ENCODE measurements at places on chromosomes 2 and 18.
A peak's percentile ranks its signal among the peaks of the same experiment; 100 is the strongest.

DNA sequence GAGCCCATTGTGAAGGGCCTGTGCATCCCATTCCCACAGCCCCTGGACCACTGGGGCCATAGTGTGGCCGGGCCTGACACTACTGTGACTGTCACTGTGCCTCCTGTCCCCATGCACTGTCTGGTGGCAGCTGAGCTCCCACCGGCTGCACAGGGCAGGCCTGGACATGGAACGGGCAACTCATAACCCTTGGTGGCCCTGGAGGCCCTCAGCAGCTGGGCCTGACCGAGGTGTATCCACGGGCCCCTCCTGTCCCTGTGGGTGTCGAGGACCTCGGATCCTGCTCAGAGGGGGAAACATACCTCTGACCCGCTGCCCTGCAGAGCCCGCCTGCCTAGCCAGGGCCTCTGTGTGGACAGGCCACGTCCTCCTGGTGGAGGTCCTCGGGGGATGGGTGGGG, 7.8 kb upstream of the GAL3ST2 start:
- no peak for DNase-seq

GRCh38 chr18:31943878-31944816, 1.2 kb upstream of the TRAPPC8 start:
- DNase-seq = no peak

DNA sequence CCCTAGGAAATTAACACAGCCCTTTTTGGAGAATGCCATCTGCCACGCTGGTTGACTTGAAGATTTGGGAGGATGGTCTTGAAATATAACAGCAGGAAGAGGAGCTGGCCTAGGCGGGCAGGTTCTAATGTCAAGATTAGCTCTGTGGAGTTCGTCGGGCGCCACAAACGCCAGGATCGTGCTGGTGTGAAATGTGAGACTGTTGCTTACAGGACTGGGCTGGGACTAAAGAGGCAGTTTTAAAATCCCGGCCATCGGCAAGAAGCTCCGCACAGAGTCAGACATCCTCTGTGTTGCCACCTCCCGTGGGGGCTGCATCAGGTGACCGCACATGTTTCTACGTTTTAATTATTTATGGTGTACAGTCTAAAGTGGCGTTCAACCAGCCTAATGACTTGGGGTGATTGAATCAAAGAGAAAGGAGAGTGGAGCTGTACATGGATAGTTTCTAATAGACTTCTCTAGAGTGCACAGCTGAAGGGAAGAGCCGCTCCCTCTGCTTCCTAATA, 99.4 kb upstream of the BCL11A start:
- DNase-seq = no peak

DNA sequence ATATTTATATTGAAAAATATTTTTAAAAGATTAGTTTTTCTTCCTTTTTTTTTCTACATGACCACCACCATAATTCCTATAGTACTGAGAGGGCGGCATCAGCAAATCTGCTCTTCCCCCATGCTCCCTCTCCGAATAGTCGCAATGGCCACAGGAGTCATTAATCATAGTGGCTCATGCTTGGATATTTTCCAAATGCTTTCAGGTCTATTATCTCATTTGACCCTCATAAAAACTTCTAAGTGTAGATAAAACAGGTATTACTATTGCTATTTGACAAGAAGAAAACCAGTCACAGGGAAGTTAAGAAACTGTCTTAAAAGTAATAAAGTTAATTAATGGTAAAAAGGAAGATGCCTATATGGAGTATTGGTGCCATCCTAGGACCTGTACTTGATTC, 440.7 kb downstream of the CMPK2 start:
- no peak for DNase-seq

GRCh38 chr2:8252997-8253694, 428.7 kb upstream of the ID2 start:
- DNase-seq = no peak

- DNase-seq = no peak
Observed at GRCh38 chr18:70991577-70991976, 702.7 kb downstream of the SOCS6 start.

GRCh38 chr18:64208516-64208915, 59.6 kb upstream of the LINC00305 start:
- DNase-seq = no peak

- peak; percentile 95 for DNase-seq
Observed at GRCh38 chr2:169095621-169096105, 26.3 kb downstream of the DHRS9 start.

DNA sequence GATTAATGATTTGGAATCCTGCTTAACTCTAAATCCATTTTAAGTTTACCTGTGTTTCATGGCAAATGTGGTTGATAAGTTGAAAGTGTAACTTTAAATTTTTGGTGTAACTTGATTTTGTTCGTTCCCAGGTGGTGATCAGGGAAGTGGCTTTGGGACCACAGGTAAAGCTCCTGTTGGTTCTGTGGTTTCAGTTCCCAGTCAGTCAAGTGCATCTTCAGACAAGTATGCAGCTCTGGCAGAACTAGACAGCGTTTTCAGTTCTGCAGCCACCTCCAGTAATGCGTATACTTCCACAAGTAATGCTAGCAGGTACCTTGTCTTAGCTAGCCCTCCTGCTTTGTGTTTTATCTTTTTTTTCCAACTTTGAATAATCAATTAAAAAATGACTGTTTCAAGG, 62.8 kb downstream of the AGFG1 start:
- no peak for DNase-seq

DNA sequence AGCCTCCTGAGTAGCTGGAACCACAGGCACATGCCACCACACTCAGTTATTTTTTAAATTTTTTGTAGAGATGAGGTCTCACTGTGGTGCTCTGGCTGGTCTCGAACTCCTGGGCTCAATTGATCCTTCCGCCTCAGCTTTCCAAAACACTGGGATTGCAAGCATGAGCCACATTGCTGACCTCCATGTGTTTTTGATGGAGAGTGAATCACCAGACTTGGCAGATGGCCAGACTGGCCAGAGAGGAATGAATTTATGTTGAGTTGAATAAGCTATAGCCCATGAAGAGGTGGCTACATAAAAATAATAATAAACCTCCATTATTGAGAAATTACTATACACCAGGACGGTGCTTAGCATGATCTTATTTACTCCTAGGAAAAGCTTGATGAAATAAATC, 91.5 kb downstream of the MREG start:
- peak; percentile 85 for DNase-seq

DNA sequence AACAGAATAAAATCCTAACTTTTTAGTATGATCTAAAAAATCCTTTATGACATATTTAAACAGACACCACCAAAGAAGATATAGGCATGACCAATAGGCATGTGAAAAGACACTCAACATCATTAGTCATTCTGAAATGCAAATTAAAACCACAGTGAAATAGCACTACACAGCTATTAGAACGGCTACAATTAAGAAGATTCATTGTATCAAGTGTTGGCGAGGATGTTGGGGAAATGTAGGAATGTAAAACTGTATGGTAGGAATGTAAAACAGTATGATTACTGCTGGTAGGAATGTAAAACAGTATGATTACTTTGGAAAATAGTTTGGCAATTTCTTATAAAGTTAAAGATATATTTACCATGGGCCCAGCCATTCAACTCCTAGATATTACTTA, 253.3 kb upstream of the TCF4 start:
- DNase-seq = no peak

- DNase-seq = peak; percentile 90
Observed at GRCh38 chr2:232937278-232937906, 67.3 kb downstream of the SNORC start.

DNA sequence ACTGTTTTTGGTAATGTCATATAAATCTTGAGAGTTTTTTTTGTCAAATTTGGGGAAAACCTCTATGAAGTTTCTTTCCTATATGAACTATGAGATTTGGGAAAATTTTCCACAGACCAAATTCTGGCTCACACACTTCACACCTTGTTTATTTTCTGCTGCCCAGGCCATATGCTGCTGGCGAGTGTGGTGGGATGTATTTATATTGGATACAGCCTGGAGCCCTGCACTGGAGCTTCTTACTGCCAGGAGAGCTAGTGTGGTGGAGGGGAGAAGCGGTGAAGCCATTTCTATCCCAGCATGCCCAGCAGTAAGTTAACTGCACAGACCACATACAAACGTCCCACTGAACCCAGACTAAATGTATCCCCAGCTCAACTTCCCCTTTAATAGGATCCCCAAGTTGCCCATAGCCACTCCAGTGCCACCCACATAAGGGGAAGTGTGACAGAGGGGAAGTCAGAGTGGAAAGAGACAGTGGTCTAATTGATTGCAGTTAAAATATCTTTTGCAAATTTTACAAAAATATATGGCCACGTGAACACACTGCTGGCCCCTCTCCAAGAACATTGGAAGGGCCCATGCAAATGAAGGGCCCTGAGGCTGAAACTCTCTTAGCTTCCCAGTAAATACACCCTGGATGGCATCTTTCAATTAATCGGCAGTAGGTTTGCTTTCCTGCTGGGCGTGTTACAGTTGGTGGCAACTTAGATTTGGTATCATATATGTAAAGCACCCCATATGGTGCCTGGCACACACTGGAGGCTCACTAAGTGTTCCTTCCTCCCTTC, 146.6 kb upstream of the ITGA6 start:
- no peak for DNase-seq

GRCh38 chr2:240426845-240427721, 8.4 kb upstream of the GPC1 start:
- peak; percentile 56 for DNase-seq

DNA sequence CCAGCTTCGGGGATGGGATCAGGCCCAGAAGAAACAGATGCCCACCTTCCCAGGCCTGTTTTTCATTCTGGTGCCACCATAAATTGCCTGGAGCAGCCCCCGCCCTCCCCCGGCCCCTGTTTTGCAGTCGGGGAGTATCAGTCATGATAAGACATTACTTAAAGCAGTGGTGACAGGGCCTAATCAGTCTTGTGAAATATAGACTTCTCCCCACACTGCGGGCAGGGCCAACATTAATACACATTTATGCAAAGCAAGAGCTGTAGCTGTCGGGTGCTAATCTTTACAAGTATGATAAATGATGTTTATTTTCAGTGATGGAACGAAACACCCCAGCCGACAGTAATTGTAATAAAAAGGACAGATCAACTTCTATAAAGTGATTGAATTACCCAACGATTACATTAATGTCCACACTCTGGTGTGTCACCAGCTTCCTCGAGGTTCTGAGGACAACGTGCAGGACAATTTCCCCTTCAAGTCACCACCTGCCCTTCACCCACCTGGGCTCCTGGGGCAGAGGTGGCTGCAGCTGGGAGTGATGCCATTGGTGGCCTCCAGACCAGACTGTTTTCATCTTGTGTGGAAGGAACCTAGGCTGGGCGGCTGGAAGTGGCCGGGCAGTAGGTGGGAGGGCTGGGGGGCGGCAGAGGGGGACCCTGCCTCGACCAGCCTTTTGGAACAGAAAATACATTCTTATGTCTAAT, 226.0 kb downstream of the TFCP2L1 start:
- DNase-seq = peak; percentile 49

- DNase-seq = no peak
Observed at GRCh38 chr18:6807515-6808257, 78.2 kb downstream of the ARHGAP28 start.

- DNase-seq = peak; percentile 75
Observed at GRCh38 chr2:9403924-9404323, 19.4 kb downstream of the ITGB1BP1 start.

GRCh38 chr2:162175714-162176113, 23.7 kb upstream of the GCG start:
- DNase-seq = no peak

GRCh38 chr18:69948919-69949537, 1.4 kb upstream of the CD226 start:
- peak; percentile 50 for DNase-seq

DNA sequence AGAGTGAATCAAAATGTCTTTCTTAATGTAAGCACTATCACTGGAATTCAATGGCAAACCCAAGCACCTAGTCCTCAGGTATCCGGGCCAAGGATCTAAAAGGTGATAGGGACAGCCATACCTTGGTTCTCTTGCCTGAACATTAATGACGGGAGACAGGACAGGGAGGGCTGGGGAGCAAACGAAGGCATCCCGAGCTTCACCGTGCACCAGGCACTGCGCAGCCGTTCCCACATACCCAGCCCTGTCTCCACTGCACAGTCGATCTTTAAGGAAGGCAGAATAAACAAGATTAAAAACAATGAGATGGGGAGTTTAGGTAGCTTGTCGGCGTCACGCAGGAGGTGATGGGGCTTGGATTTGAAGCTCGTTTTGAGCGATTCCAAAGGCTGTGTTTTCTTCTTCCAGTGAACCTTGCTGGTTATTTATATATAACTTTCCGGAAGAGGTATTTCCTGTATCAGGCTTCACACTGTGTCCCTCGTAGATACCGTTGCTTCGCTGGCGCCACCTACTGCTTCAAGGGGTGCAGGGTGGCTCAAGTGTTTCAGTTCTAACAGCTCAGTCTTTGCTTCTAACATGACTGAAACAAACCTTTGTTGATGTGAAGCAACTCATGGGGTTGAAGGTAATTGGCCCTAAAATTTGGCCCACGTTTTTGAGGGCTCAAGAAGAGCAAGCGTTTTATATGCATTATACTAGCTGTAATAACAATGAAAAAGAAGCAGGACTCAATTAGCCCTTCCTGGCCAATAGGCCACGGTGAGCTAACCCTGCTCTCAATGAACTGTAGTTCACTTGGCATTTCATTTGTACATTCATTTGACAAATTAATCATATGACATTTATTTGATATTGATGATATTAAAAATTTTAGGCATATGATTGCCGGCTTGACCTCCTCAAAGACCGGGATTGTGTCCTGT, 77.4 kb downstream of the DCDC2C start:
- DNase-seq = peak; percentile 15

Data from amniotic epithelial cell (primary cell).